DMS53 (cell line): ENCODE measurements at places on chromosomes 11 and 22.

DNA sequence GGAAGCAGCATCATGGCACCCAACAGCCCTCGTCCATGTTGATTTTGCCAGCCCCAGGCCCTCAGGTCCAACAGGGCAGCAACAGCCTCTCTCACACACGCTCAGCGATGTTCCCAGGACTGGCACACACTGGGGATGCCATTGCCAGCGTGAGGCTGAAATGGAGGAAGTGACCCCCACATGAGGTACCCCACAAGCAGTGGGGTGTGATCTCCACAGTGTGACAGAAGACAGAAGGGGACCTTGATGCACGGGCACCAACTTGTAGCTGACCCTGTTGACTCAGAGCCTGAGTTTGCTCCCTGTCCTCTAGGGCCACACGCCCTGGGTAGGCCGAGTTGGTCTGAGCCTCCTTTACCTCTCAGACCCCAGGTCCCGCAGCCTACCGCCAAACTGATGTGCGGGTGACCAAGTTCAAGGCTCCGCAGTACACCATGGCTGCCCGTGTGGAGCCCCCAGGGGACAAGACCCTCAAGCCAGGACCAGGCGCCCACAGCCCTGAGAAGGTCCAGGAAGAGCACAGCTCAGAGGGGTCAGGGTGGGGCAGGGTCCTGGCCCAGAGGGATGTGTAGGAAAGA, 6.2 kb downstream of the SCGB1C1 start:
- no peak for DNase-seq

DNA sequence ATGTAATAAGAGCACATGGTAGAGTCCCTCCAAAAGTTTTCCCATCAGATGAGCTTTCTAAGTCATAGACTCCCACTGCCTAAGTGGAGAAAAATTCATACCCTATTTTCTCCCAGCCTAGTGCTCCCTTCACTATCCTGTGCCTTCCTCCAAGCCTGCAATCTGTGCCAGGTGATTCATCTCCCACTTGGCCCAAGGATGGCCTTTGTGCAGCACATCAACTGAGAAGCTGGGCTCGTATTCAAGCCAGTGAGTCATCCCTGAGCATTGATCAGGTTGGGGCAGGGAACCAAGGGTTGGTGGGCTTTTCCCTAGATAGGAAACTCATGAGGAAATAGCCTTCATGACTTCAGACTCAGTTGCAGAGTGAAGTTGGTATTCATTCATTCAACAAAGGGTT, 64.6 kb downstream of the PANX1 start:
- DNase-seq = peak; percentile 10

- no peak for DNase-seq
These were observed 44.2 kb upstream of the AMPD3 start for GRCh38 chr11:10410844-10411200.

- DNase-seq = no peak
These were observed 36.9 kb downstream of the IGF2 start for GRCh38 chr11:2102132-2102882.

DNA sequence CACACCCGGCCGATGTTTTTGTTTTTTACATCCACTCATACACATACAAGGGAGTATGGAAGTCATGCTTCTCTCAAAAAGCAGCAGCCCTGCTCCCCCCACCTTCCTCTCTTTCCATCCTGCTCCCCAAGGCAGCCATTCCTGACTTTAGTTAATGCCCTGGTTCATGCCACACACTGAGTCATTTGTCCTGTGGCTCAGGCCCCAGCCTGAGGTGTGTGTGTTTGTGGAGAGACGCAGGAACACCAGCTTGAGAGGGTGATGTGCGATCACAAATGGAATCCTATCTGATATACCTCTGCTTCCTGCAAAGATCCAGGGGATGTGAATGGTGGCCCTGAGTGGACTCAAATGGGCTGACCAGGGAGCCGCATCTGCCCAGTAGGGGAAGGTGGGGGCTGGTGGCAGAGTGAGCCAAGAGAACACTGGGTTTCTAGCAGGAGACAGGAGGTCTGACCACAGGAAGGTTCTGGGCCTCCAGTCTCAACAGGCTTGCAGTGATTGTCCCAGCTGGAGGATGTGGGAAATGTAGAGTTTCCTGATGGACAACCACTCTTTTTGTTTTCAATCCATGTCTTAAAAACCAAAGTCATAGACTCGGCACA, 86.7 kb downstream of the OSBP2 start:
- DNase-seq = no peak

DNA sequence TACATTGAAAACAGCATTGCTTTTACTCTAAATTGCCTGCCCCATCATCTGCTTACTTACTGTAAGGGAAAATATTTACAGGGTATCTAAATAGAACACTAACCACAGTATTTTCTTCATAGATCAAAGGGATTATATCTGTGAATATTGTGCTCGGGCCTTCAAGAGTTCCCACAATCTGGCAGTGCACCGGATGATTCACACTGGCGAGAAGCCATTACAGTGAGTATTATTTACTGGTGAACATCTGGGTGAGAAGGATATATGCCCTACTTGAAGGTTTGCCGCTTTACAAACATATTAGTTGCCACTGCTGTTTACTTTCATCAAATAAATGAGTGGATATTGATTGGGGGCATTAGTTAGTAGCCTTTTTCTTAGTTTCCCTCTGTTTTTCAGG, 5.9 kb upstream of the CNTF start:
- peak; percentile 40 for DNase-seq

DNA sequence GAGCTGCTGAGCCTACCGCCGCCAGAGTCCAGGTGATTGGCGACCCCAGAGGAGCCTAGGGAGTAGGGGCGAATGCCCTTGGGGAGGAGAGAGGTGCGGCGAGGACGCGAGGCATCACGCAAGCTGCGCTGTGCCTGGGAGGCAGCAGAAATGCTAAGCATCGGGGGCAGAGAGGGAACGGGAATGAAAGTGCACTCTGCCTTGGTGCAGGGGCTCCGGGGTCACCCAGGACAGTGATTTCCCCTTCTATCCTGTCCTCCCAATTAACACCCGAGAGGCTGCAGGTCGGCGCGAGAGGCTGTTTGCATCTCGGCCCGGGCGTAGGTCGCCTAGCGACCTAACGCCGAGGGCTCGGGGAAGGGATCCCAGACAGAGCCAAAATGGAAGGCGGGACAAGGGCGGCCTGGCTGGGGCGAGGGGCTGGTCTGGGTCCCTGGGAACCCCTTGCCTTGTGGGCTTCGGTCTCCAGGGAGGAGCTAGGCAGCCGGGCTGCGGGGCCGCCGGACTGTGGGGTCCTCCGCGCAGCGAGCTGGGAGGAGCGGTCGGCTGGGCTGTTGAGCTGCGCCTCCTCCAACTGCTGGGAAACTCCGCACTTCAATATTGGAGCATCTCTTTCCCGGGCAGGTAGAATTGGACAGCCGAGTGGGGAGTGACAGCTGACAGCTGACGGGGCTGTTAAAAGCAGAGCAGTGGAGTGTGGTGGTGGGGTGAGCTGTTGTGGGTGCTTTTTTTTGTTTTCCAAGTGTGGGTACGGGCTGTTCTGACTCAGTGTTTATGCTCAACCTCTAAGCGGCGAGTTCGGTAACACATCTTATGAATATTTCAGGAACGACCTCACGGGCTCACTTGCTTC, 657 bp downstream of the ELMOD1 start:
- DNase-seq = peak; percentile 66

DNA sequence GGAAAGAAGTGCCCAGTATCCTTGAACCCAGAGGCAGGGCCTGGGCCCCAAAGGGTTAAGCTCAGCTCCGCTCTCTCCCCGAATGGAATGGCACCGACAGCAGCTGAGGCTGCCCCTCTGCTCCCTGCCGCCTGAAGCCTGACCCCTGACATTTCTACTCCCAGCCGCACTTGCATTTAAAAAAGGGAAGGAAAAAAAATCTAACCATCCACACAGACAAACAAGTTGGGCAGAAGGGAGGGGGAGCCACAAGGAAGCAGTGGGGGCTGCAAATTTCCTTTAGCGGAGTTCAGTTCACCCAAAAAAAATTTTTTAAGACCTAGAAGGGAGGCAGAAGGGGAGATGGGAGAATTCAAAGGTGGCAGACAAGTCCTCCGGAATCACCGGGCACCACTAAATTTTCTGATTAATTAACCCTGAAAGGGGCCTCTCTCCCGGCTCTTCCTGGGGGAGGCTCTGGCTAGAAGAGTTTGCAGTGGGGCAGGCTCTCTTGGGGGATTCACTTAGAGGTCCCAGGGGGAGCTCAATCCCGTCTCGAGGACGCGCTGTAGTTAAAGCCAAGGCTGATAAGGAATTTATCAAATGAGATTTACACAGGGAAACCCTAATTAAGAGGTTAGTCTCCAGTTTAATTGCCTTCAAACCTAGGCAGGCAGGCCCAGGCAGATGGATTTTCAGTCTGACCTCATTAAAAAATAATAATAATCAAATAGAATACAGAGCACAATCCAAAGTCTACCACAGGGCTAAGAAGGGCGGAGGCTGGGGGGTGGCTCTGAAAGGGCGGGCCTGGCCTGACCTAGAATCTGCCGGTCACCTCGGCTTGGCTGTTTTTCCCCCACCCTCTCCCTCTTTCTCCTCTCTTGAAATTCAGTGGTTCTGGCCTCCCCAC, 25.6 kb downstream of the MN1 start:
- no peak for DNase-seq

DNA sequence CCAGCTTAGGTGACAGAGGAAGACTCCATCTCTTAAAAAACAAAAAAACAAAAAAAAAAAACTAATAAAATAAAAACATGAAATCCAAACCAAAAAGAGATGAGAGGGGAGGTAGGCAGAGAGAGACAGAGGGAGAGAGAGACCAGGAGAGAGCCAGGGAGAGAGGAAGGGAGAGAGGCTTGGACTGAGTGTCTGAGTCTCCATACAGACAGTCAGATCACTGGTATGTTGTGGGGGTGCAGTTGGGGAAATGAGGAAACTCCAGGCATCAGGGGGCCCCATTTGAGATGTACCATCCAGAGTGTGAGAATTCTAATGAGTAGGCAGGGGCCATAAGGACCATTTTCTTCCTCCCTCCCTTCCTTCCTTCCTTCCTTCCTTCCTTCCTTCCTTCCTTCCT, 53.1 kb upstream of the SEPTIN5 start:
- no peak for DNase-seq

DNA sequence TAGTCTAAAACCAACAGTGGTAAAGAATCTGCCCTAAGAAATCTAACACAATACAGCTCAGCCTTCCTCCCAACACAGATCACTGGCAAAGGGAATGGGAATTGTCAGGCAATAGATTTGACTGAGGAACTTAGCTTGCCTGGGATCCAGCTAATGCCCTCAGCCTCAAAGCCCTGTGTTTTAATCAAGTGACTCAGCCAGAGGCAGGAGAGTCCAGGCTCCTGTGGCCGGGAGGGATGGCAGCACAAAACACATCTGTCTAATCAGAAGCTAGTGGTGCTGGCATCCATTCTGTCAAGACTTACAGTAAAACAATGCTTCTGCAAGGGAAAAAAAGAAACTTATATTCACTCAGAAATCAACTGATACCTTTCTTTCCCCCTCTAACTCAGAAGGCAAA, 5.6 kb downstream of the SYTL2 start:
- DNase-seq = no peak

DNA sequence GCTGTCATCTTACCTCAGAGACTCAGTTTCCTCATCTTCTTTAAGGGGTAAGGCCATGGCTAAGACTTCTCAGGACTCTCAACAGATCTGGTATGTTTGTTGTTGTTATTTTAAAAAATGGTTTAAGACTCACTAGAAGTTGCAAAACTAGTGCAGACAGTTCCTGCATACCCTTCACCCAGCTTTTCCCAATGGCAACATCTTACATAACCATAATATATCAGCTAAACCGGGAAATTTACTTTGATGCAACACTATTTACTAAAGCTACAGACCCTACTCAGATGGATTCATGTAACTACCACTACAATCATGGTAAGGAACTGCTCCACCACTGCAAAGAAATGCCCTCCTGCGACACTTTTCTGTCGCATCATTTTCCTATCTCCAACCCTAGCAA, 20.4 kb downstream of the LGR4 start:
- no peak for DNase-seq

DNA sequence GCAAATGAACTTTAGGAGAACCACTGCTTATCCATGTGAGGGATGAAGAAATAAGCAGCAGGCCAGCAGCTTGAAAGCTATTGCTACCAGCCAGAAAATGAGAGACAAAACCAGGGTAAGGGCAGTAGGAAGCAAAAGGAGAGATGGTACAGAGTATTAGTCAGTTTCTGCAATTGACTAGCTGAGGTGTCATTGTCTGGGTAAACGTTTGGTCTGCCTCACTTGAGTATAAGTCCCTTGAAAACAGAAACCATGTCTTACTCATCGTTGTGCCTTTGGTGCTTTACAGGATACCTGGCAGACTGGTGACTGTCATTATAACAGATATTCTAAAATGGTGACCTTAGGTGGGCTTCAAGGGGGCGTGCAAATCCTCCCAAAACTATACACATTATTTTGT, 63.9 kb upstream of the USP47 start:
- peak; percentile 48 for DNase-seq

GRCh38 chr22:35538801-35539321, 1.8 kb upstream of the RASD2 start:
- peak; percentile 39 for DNase-seq

DNA sequence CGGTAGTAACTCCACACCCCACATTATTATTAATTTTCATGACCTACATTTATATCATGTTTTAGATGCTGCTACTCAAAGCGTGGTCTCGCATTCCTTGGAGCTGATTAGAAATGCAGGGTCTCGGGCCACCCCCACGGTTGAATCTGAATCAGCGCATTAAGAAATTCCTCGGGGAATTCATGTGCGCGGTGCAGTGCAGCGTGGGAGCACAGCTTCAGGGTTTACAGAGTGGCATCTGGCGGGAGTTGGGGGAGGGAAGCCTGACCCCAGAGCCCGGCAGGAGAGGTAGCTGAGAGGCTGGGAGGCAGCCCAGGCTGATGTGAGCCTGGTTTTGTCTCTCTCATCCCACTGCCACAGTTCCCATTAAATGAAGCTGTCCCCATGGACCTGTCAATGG, 48.1 kb upstream of the DAGLA start:
- no peak for DNase-seq

GRCh38 chr11:86214710-86215109, 29.8 kb upstream of the EED start:
- DNase-seq = peak; percentile 28

DNA sequence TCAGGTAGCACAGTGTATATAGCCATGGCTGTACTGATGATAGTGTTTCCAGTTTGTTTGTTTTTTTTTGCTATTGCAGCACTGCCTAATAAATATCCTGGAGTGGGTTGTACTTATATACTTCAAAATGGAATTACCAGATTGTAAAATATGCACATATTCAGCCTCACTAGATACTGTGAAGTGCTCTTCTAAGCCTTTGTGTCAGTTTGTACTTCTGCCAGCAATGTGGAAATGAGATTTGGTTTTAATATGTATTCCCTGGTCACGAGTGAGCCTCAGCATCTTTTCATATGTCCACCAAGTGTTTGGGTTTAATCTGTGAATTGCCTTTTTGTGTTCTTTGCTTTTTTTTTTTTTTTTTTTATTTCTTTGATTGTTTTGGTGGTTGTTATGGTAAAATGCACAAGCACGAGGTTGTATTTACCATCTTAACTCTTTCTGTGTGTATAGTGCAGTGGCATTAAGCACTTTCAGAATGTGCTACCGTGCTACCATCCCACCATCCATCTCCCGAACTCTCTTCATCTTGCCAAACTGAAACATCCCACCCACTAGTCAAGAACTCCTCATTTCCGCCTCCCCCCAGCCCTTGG, 34.9 kb downstream of the ST3GAL4 start:
- DNase-seq = no peak

GRCh38 chr11:2777386-2777785, 77.6 kb upstream of the KCNQ1OT1 start:
- no peak for DNase-seq
